ENCODE measurements at places on chromosomes 1 and 21. TPM values are rescaled to one million over a fixed set of nuclear protein-coding genes. Genes with fewer than 3 reads are reported as not detected.

CD46 gene
- 67.9 TPM for total RNA-seq

ADORA1 gene
- 9.1 TPM for total RNA-seq

ESPN gene
- total RNA-seq = under 0.01 TPM

KAZN gene
- 22.6 TPM for total RNA-seq

GJA8 gene
- total RNA-seq = not detected

TTC34 gene
- 0.25 TPM for total RNA-seq

CELSR2 gene
- total RNA-seq = 46.5 TPM

MTARC2 gene
- 7.6 TPM for total RNA-seq

GUK1 gene
- total RNA-seq = 109 TPM

COL16A1 gene
- 10.3 TPM for total RNA-seq

CATSPERE gene
- total RNA-seq = 1.2 TPM

LIN28A gene
- not detected for total RNA-seq

TACSTD2 gene
- not detected for total RNA-seq
